HS-27A (cell line): ENCODE measurements at places on chromosomes 7 and 10.

GRCh38 chr7:105655500-105656380 lies 74.4 kb upstream of the EFCAB10 start:
- no peak for DNase-seq

DNA sequence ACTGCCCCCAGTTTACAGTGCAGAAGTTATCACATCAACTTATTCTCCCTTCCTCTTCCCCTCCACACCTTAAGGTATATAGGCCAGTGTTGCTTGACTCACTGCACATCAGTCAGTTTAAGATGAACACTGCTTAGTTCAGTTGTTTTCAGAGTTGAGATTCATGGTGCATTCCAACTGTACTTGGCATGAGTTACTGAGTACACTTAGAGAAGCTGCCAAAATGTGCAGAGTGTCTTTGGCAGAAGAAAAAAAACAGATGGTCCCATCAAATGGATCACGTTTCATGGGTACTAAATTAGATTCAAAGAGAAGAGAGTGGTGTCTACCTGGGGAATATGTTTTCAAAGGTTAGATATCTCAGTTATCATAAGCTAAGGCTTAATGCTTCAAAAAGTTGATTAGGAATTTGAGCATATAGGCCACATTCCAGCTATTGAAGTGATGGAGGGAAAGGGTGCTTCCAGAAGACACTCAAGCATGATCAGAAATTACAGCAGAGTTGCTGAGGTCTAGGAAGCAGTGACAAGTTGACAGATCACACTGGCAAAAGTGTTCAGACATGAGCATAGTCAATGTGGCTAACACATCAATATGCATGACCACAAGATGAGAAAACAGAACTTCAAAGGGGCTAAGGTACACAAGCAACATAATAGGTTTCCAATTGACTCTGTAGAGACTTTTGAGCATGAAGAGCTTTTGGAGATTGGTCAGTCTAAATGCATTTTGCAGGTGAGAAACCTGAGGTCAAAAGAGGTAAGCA lies 579.2 kb upstream of the CELF2 start:
- DNase-seq, result no peak

GRCh38 chr10:59708816-59709394 lies 745 bp downstream of the SLC16A9 start:
- no peak for DNase-seq

DNA sequence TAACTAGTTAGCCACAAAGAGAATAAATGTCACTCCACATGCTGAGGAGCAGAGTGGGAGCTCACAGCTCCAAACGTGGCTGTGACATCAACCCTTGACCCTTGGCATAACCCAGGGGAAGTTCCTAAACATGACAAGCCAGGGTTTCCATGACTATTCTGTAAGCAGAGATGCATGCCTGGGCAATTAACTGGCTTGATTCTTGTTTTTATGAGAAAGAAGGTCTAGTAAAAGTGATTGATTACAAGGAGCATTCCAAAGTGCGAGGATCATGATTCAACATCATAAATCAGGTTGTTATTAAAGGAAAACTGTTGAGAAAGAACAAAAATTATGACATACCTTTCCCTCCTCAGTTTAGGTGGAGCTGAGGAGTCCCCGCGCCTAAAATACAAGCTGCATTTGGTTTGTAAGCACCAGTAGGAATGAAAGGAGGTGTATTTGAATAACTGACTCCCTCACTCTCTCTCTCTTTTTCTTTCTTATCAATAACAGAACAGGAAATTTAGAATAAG lies 108.4 kb downstream of the SFMBT2 start:
- no peak for DNase-seq

- no peak for DNase-seq
Observed at GRCh38 chr7:55124989-55125875, 106.4 kb downstream of the EGFR start.

DNA sequence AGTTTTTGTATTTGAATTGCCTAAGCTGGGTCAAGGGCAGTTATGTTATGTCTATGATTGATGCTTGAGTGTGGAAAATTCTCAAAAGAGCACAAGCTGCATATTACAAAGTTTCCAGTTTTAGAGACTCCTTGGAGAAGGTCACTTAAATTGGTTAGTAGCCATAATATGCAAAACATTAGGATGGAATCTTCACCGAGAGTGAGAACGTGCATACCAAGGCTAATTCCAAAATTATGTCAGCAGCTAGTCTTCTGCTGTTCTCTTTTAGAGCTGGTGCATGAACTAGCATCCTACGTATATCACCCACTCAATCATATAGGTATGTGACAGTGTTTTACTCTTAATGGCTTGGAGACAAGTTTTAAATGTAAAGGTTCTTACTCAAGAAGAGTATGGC lies 49.2 kb downstream of the MKX start:
- DNase-seq, result no peak
